Gastrocnemius medialis (tissue), 4 donors: ENCODE measurements at places on chromosomes 2 and 18.

DNA sequence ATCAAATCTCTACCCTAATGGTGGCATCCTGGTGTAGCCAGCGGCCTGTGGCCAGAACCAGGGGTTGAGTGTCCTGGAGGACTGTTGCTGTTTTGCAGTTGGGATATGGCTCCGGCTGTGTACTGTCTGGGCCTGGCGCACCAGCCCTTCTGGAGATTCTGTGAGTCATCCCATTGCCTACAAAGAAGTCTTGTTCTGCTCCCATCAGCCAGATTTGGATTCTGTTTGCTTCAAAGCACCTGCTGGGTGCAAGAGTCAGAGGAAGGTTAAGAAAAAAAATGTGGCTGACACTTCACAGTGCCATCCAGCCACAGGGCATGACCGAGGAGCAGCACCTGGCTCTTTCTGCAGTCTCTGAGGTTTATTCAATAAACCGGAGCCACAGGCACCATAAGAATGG, 41.0 kb upstream of the ASAP2 start:
- no peak overlapping the region for H3K27ac ChIP-seq
- H3K36me3 ChIP-seq, result no peaks in the 10 kb centered on the region
- H3K4me1 ChIP-seq, result no peaks in the 10 kb centered on the region

DNA sequence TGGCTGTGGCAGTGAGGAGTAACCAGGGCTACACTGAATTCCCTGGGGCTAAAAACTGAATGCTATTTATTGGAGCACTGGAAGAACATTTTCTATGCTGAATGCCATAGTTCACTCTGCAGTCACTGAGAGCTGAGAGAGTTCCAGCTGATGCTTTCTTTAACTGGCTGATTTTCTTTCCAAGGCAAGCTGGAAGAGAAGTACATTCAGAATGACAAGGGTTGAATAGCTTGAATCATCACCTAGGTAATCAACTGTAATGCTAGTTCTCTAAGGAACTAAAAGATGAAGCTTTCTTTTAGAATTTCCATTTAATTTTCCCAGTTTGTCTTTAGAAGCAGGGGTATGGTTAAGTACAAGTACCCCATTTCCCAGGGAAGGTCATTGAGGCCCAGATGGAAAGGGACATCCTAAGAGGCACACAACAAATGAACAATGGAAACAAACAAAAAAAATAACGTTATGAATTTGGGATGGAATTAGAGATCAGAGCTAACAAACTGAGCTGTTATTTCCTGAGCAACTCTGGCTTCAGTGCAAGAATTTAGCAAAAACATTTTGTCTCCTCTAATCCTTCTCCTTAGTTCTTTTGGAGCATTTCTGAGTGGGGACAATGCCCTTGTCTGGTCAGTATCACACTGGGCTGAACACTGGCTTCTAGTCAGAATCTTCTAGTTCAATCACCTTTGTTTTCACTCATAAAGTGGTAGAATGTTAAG, 132.8 kb upstream of the REG3A start:
- H3K36me3 ChIP-seq, result no peaks in the 10 kb centered on the region
- DNase-seq, result no peak
- H3K27me3 ChIP-seq, result no peaks in the 10 kb centered on the region
- no peak overlapping the region for H3K27ac ChIP-seq

DNA sequence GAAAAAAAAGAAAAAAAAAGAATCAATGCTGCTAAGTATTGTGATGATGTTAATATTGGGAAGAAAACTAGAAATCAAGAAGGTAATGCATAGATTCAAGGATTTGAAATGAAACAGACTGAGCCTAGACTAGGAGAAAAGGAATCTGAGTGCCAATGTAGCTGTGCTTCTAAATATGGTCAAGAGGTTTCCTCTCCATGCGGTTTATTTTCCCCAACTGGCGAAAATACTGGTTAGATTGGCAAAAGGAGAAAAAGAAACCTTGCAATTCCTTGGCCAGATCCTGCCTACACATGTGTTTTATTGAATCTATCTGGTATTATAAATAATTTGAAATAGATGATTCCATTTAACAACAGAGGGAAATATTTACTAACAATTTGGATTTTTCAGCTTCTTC, 5.7 kb downstream of the SCN3A start:
- no peaks in the 10 kb centered on the region for H3K4me1 ChIP-seq
- H3K36me3 ChIP-seq, result no peaks in the 10 kb centered on the region
- DNase-seq, result no peak

- no peak overlapping the region for H3K4me3 ChIP-seq
- no peaks in the 10 kb centered on the region for H3K27me3 ChIP-seq
- H3K36me3 ChIP-seq, result no peaks in the 10 kb centered on the region
- DNase-seq, result peak; percentile 45
Observed at GRCh38 chr2:180033993-180034894, 27.1 kb upstream of the CWC22 start.

DNA sequence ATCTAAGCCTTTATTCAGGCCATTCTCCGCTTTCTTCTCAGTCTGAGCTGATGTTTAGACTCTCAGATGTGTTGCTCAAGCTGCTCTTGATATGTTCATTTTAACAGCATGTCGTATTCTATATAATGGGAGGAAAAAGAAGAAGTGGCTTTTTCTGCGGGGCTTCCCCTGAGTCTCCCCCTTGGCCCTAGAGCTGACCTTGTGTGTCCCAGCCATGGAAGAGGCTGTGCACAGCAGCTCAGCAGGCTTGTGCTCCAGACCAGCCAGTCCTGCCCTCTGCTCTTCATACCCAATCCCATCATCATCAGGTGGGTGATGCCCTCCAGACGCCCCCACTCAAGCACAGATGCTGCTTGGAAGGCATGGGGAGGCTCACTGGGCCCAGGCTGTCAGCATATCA, 155.1 kb upstream of the CELF4 start:
- H3K4me3 ChIP-seq, result no peak overlapping the region
- H3K4me1 ChIP-seq, result no peaks in the 10 kb centered on the region
- no peak overlapping the region for H3K27ac ChIP-seq
- no peaks in the 10 kb centered on the region for H3K27me3 ChIP-seq
- no peak for DNase-seq

DNA sequence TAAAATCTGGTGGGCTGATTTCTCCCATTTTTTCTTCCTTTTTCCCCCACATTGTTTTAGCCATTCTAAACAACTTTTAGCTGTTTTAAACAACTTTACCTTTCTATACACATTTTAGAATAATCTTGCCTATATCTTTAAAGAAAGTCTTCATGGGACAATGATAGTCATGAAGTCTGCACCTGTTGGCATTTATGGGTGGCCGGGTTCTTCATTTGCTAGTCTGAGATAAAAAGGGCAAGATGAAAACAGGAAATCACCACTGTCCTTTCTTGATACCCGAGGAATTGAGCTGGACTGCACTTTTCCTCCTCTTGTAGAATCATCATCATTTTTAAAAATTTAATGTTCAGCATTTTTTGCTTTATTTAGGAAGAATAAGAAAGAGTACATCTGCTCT, 104.5 kb downstream of the ATP9B start:
- H3K36me3 ChIP-seq, result no peaks in the 10 kb centered on the region
- no peaks in the 10 kb centered on the region for H3K4me1 ChIP-seq
- H3K4me3 ChIP-seq, result no peak overlapping the region
- no peaks in the 10 kb centered on the region for H3K27me3 ChIP-seq

GRCh38 chr2:199309973-199310372, 147.8 kb downstream of the SATB2 start:
- H3K4me1 ChIP-seq, result peaks cover 3% of the 10 kb centered on the region
- H3K4me3 ChIP-seq, result no peak overlapping the region
- H3K27me3 ChIP-seq, result no peaks in the 10 kb centered on the region
- DNase-seq, result no peak

DNA sequence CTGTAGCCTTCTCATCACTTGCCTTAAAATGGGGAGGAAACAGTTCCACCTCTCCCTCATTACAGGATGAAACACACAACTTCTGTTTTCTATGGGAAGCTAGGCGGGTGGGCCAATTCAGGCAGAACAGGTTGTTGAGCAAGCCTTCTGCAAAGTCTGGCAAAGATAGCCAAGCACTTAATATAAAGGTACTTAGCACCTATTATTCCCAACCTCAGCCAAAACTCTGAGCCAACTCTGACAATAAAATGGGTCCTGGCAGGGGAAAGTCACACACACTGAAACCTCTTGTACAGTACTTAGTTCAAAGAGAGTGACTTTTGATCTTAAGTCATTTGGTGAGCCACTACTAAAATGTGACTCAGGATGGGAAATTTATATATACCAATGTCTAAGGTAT, 15.8 kb upstream of the SOCS6 start:
- H3K27ac ChIP-seq, result no peak overlapping the region
- DNase-seq, result no peak
- H3K4me3 ChIP-seq, result no peak overlapping the region

GRCh38 chr2:71684226-71685072, 231.1 kb downstream of the DYSF start:
- no peaks in the 10 kb centered on the region for H3K27me3 ChIP-seq
- peaks cover 53% of the 10 kb centered on the region for H3K4me1 ChIP-seq
- no peak overlapping the region for H3K4me3 ChIP-seq
- peak overlapping the region; percentile 86 for H3K27ac ChIP-seq
- peak; percentile 46 for DNase-seq
- no peaks in the 10 kb centered on the region for H3K36me3 ChIP-seq

GRCh38 chr2:218644721-218645120, 14.7 kb downstream of the ZNF142 start:
- no peak for DNase-seq
- no peak overlapping the region for H3K4me3 ChIP-seq
- no peaks in the 10 kb centered on the region for H3K4me1 ChIP-seq
- H3K36me3 ChIP-seq, result peaks cover 87% of the 10 kb centered on the region
- H3K27ac ChIP-seq, result no peak overlapping the region

GRCh38 chr2:128737546-128737826, 418.8 kb upstream of the HS6ST1 start:
- peaks cover 8% of the 10 kb centered on the region for H3K4me1 ChIP-seq
- no peaks in the 10 kb centered on the region for H3K36me3 ChIP-seq
- H3K27me3 ChIP-seq, result no peaks in the 10 kb centered on the region
- H3K4me3 ChIP-seq, result no peak overlapping the region
- H3K27ac ChIP-seq, result no peak overlapping the region

GRCh38 chr2:105330681-105331375, 1.3 kb upstream of the TGFBRAP1 start:
- H3K4me1 ChIP-seq, result peaks cover 18% of the 10 kb centered on the region
- DNase-seq, result no peak
- no peaks in the 10 kb centered on the region for H3K27me3 ChIP-seq
- peak overlapping the region; percentile 90 for H3K27ac ChIP-seq
- no peaks in the 10 kb centered on the region for H3K36me3 ChIP-seq
- no peak overlapping the region for H3K4me3 ChIP-seq

GRCh38 chr2:226583715-226584114, 215.9 kb downstream of the IRS1 start:
- no peak for DNase-seq
- no peak overlapping the region for H3K4me3 ChIP-seq
- H3K36me3 ChIP-seq, result no peaks in the 10 kb centered on the region
- no peak overlapping the region for H3K27ac ChIP-seq

- H3K36me3 ChIP-seq, result no peaks in the 10 kb centered on the region
- DNase-seq, result no peak
- no peak overlapping the region for H3K27ac ChIP-seq
Observed at GRCh38 chr18:11689669-11690565, 853 bp downstream of the GNAL start.

DNA sequence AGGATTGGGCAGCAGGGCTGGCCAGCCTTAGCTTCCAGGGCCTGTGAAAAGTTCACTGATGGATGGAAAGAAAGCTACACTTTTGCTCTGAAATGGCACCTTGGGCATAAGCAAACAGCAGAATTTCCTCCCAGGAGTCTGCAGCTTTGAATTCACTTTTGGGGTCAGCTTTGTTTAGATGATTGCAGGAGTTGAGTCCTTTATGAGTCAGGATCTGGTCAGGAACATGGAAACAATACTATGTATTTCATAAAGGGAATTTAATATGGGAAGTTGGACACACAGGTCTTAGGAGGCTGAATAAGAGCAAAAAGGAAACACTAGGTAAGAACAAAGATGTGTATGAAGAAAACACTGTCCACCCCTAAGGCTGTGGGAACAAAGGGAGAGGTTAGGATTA, 345.3 kb downstream of the TSN start:
- H3K4me1 ChIP-seq, result no peaks in the 10 kb centered on the region
- H3K27ac ChIP-seq, result no peak overlapping the region
- H3K4me3 ChIP-seq, result no peak overlapping the region
- no peaks in the 10 kb centered on the region for H3K27me3 ChIP-seq
- DNase-seq, result no peak
- H3K36me3 ChIP-seq, result no peaks in the 10 kb centered on the region

DNA sequence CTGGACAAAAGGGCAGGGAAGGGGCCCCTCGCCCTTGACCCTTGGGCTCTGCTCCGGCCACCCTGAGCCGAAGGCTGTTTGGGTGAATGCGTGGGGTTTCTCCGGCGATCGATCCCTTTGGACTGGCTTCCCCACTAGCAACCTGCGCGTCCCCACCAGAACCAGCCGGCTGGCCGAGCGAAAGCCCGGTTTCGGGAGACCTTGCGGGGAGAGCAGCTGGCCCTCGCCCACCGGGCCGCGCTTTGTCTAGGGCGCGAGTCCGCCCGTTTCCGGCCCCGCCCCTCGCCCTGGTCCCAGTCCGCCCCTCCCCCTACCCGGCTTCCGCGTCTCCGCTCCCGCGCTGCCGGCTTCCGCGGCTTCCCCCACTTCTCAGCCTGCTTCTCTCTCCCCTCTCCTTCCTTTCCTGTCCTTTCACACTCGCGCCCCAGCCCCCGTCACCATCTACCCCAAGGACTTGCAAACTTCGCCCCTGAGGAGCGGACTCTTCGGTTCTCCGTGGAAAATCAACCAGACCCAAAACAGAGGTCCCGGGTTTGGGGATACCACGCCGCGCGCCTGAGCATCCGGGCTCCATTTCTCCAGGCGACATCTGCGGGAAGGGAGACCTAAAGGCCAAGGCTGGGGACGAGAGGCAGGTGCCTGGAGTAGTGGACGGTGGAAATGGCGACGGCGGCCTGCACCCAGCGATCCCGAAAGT, 48.0 kb upstream of the ATP6V1B1 start:
- H3K4me1 ChIP-seq, result peaks cover 21% of the 10 kb centered on the region
- H3K36me3 ChIP-seq, result no peaks in the 10 kb centered on the region
- H3K27ac ChIP-seq, result no peak overlapping the region
- DNase-seq, result no peak
- H3K27me3 ChIP-seq, result peaks cover 77% of the 10 kb centered on the region

DNA sequence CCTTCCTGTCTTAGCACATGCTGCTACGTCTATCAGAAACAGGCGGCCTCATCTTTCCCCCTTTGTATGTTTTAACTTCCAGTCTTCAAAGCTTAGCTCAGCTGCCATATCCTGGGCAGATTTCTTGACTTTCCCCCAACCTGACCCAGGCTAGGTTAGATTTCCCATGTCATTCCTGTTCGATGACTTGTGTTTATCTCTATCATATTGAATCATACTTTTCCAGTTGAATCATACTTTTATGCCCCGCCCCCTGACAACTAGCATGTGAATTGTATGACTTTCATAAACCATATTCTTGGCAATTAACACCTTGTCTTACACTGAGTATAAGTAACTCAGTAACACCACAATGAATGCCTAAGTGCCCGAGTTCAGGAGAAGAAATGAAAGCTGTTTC, 128.3 kb downstream of the CYRIA start:
- H3K36me3 ChIP-seq, result no peaks in the 10 kb centered on the region
- H3K4me3 ChIP-seq, result no peak overlapping the region
- no peak overlapping the region for H3K27ac ChIP-seq
- no peak for DNase-seq
